ENCODE measurements at places on chromosomes 1 and 21. TPM values are rescaled to one million over a fixed set of nuclear protein-coding genes. Genes with fewer than 3 reads are reported as not detected.
A peak's percentile ranks its signal among the peaks of the same experiment; 100 is the strongest.

DNA sequence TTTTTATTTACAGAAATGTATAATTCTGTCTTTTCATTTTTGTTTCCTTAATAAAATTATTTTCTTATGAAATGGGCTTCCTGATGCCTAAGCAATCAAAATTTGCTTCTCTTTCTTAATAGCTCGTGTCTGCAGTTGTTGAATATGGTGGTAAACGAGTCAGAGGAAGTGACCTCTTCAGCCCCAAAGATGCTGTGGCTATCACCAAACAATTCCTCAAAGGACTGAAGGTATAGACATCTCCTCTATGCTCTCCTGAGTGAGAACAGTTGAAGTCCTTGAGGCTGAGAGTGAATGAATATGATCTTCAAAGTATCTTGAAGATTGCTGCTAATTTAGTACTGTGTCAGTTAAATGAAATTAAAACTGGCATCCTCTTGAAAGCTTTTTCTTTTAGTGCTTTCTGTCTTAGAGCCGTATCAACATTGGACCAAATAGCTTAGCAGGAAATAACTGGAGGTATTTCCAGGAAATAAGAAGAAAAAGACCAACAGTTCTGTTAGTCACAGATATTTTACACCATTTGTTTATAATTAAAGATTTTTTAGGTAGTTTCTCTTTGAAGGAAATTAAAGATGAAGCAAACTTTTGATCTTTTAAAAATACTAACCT, 24.7 kb downstream of the VPS45 start:
- no peak for DNase-seq
- H3K4me1 ChIP-seq, result no peaks in the 10 kb centered on the region
- H3K27ac ChIP-seq, result no peak overlapping the region
- no peaks in the 10 kb centered on the region for H3K36me3 ChIP-seq
- no peaks in the 10 kb centered on the region for H3K27me3 ChIP-seq
- no peak overlapping the region for H3K4me3 ChIP-seq

GRCh38 chr1:44261171-44261817, 48.0 kb downstream of the DMAP1 start:
- DNase-seq, result no peak
- peak overlapping the region; percentile 71 for H3K27ac ChIP-seq
- H3K4me1 ChIP-seq, result peaks cover 10% of the 10 kb centered on the region
- peaks cover 6% of the 10 kb centered on the region for H3K36me3 ChIP-seq

- no peak overlapping the region for H3K27ac ChIP-seq
- DNase-seq, result no peak
- no peaks in the 10 kb centered on the region for H3K36me3 ChIP-seq
- H3K27me3 ChIP-seq, result no peaks in the 10 kb centered on the region
- no peak overlapping the region for H3K4me3 ChIP-seq
These were observed 422.9 kb downstream of the PTBP2 start for GRCh38 chr1:97144527-97144926.

Gene CELA3B
- not detected for total RNA-seq

DNA sequence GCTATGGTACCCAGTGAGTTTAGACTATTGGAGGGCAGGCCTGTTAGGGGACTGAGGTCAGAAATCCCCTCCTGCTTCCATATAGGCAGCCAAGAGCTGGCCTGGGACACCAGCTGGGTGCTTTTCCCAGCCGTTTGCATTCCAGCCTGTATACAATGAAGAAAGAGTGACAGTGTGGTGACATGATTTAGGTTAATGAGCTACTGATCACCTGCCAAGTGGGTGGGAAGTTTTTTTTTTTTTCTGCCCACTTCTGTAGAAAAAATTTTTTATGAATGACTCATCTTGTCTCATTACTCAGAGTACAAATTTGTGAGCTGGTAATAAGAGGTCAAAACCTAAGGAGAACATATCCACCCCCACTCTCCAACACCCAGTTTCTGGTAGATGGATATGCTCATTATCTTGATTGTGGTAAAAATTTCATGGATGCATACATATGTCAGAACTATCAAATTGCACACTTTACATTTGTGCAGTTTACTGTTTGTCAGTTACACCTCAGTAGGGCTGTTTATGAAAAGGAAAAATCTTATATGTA, 16.4 kb upstream of the CGN start:
- no peak for DNase-seq
- no peaks in the 10 kb centered on the region for H3K36me3 ChIP-seq
- H3K4me3 ChIP-seq, result no peak overlapping the region
- no peaks in the 10 kb centered on the region for H3K27me3 ChIP-seq
- no peak overlapping the region for H3K27ac ChIP-seq
- no peaks in the 10 kb centered on the region for H3K4me1 ChIP-seq

GRCh38 chr21:46634427-46634826, 1.0 kb upstream of the PRMT2 start:
- peaks cover 12% of the 10 kb centered on the region for H3K4me1 ChIP-seq
- H3K27ac ChIP-seq, result peak overlapping the region; percentile 100
- H3K27me3 ChIP-seq, result no peaks in the 10 kb centered on the region
- DNase-seq, result no peak

Gene S100A2
- 1,307 TPM for total RNA-seq

GRCh38 chr1:61170328-61171238, 88.2 kb downstream of the NFIA start:
- H3K4me3 ChIP-seq, result no peak overlapping the region
- H3K27me3 ChIP-seq, result no peaks in the 10 kb centered on the region
- H3K27ac ChIP-seq, result peak overlapping the region; percentile 65
- peaks cover 80% of the 10 kb centered on the region for H3K4me1 ChIP-seq

DNA sequence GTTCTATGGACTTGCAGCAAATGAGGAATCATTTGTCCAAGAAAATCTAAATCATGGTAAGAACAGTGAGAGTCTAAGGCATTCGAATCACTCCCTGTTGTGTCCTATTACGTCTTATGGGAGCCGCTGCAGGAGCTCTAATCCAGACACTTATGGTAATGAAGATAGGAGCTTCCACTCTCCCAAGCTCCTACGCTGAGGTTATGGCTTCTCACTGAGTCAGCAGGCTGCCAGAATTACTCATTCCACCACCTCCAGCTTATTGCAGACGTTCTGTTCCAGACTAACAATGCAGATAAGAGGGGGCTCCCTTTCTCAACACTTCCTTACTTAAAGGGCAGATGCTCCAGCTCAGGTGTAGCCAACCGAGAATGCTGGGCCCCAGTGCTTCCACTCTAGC, 212.6 kb downstream of the GREM2 start:
- no peaks in the 10 kb centered on the region for H3K4me1 ChIP-seq
- no peaks in the 10 kb centered on the region for H3K36me3 ChIP-seq
- no peak overlapping the region for H3K4me3 ChIP-seq
- no peak for DNase-seq
- H3K27me3 ChIP-seq, result no peaks in the 10 kb centered on the region

DNA sequence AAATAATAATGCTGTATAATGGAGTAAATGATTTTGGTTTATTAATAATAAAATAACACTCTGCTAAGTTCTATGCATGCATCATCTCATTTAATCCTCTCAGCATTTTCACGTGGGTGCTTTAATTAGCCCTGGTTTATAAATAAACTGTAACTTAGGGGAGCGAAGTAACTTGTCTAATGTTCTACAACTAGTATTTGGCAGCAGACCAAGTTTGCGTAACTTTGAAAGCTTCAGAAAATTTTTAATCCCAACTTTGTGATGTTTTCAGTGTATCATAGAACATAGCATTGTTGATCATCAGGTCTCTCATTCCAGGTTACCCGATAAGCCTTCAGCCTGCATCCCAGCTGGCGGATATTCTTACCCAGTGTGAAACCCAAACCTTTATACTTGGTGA, 322.4 kb upstream of the SGIP1 start:
- H3K4me1 ChIP-seq, result no peaks in the 10 kb centered on the region
- no peaks in the 10 kb centered on the region for H3K27me3 ChIP-seq
- no peak overlapping the region for H3K4me3 ChIP-seq
- H3K27ac ChIP-seq, result no peak overlapping the region
- H3K36me3 ChIP-seq, result no peaks in the 10 kb centered on the region
- DNase-seq, result no peak

DNA sequence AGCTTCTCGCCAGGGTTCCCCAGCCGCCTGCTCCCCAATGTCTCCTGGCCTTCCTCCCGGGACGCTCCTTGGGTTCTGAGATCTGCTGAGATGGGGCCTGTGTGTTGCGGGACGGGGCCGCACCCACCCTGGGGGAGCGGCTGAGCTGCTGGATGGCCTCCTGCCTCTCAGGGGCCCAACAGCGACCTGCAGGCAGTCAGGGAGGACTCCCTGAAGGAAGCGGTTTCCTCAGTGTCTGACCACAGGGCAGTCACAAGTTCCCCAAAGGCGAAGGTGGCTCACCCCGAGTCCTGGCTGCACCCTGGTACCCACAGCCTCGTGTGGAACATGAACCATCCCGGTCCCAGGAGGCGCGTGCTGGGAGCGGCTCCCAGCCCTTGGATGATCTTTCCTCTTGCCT, 18.6 kb upstream of the PLCH2 start:
- DNase-seq, result no peak
- no peaks in the 10 kb centered on the region for H3K27me3 ChIP-seq
- no peak overlapping the region for H3K4me3 ChIP-seq
- H3K27ac ChIP-seq, result no peak overlapping the region
- no peaks in the 10 kb centered on the region for H3K36me3 ChIP-seq

- DNase-seq, result no peak
- no peak overlapping the region for H3K27ac ChIP-seq
- H3K4me3 ChIP-seq, result no peak overlapping the region
- H3K36me3 ChIP-seq, result no peaks in the 10 kb centered on the region
- no peaks in the 10 kb centered on the region for H3K27me3 ChIP-seq
These were observed 11.3 kb downstream of the RAB29 start for GRCh38 chr1:205763980-205764379.

GRCh38 chr1:168834225-168834872, 105.3 kb upstream of the DPT start:
- peaks cover 21% of the 10 kb centered on the region for H3K4me1 ChIP-seq
- no peak overlapping the region for H3K4me3 ChIP-seq
- DNase-seq, result no peak
- H3K27ac ChIP-seq, result no peak overlapping the region
- no peaks in the 10 kb centered on the region for H3K36me3 ChIP-seq

Gene NPR1
- total RNA-seq, result 11.0 TPM

Gene TSACC
- total RNA-seq, result not detected

DNA sequence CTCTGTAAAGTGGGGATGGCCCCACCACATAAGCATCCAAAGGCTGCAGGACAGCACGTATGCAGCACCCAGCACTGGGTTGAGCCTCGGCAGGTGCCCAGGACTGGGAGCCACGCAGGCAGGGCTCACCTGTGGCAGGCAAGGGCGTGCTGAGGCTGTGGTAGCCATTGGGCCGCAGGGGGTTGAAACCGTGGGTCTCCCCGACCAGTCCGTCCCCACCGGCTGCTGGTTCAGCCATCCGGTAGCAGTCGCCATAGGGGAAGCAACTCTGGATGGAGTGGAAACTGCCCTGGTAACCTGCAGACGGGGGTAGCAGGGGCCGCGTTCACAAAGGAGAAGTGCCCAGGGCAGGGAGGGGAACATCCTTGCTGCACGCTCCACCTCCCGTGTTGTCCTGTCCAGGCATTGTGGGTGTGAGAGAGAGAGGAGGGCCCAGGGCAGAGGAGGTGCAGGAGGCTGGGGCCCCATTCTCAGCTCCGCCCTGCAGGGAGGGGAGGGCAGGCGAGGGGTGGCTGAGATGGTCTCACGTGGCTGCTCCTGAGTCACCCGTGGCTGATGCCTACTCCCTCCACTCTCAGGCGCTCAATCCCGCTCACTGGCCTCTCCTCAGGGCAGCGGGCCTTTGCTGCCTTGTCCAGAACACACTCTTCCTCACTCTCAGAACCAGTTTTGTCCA, 49.9 kb downstream of the DMRTB1 start:
- DNase-seq, result no peak
- no peak overlapping the region for H3K27ac ChIP-seq
- H3K4me3 ChIP-seq, result peak overlapping the region; percentile 30
- no peaks in the 10 kb centered on the region for H3K4me1 ChIP-seq
- no peaks in the 10 kb centered on the region for H3K27me3 ChIP-seq

GRCh38 chr21:23009360-23009759, 2011.2 kb downstream of the NCAM2 start:
- H3K27ac ChIP-seq, result no peak overlapping the region
- H3K4me1 ChIP-seq, result no peaks in the 10 kb centered on the region
- DNase-seq, result no peak

DNA sequence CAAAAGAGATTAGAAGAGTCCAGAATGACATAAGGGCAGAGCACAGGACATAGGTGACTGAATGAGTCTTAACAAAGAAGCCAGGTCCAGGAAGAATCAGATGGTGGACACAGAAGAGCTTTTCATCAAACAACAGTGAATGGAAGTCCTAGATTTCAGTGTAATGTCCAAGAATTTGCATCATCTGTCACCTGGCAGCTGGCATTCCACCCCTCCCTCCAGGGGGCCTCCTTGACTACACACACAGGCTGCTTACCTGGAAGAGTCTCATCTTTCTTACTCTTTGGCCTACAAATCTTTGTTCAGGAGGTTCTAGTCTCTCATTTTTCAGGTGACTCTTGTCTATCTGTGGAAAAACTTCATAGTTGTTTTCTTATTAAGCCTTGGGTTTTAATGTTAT, 36.2 kb downstream of the GORAB start:
- peaks cover 12% of the 10 kb centered on the region for H3K4me1 ChIP-seq
- H3K27ac ChIP-seq, result no peak overlapping the region
- H3K27me3 ChIP-seq, result no peaks in the 10 kb centered on the region
- no peaks in the 10 kb centered on the region for H3K36me3 ChIP-seq
- no peak overlapping the region for H3K4me3 ChIP-seq

DNA sequence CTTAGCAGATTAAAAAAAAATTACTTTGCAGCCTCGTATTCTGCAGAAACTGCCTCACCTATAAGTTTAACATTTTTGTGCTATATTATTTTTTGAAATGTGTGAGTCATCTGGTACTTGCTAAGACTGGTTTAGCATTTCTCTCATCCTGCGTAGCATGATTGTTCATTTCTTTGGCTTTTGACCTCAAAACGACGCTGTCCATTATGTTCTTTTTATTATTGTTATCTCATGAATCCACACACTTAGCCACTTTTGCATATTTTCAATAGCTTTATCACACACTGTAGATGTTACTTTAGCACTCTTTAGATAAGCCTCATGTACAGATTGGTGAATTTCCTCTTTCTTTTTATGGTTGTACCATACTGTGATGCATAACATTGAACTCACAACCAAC, 1004.9 kb upstream of the NCAM2 start:
- H3K27me3 ChIP-seq, result no peaks in the 10 kb centered on the region
- H3K27ac ChIP-seq, result no peak overlapping the region
- no peaks in the 10 kb centered on the region for H3K36me3 ChIP-seq
- no peak overlapping the region for H3K4me3 ChIP-seq
- DNase-seq, result no peak

Gene RNU1-4
- under 0.01 TPM for total RNA-seq

DNA sequence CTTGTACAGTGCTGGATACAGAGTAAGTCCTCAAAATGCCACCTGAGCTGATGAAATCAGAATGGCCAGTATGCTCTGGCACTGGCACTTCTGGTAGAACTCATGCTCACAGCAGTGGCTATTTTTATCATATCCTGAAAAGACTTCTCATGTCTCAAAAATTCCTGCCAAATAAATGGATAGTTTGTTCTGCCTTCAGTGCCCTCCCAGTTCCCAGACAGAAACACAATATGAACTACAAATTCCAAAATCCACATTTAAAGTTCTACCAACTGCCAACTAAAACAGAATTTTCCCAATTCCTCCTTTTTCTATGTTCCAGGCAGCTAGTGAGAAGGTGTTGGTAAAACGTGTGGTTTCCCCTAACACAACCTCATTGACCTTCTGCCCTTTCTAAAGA, 51.4 kb upstream of the RGS1 start:
- no peaks in the 10 kb centered on the region for H3K27me3 ChIP-seq
- H3K4me3 ChIP-seq, result no peak overlapping the region
- H3K36me3 ChIP-seq, result no peaks in the 10 kb centered on the region
- no peak overlapping the region for H3K27ac ChIP-seq
- no peak for DNase-seq

Gene FNDC5
- total RNA-seq, result 0.44 TPM

GRCh38 chr1:5513846-5514526, 478.2 kb downstream of the NPHP4 start:
- peaks cover 4% of the 10 kb centered on the region for H3K27me3 ChIP-seq
- DNase-seq, result no peak
- H3K27ac ChIP-seq, result no peak overlapping the region
- no peaks in the 10 kb centered on the region for H3K4me1 ChIP-seq
- no peaks in the 10 kb centered on the region for H3K36me3 ChIP-seq
- H3K4me3 ChIP-seq, result no peak overlapping the region

Measured in esophagus squamous epithelium (tissue), 5 donors.